T1000 (cell line): ENCODE measurements at places on chromosomes 12 and 14.
A peak's percentile ranks its signal among the peaks of the same experiment; 100 is the strongest.

DNA sequence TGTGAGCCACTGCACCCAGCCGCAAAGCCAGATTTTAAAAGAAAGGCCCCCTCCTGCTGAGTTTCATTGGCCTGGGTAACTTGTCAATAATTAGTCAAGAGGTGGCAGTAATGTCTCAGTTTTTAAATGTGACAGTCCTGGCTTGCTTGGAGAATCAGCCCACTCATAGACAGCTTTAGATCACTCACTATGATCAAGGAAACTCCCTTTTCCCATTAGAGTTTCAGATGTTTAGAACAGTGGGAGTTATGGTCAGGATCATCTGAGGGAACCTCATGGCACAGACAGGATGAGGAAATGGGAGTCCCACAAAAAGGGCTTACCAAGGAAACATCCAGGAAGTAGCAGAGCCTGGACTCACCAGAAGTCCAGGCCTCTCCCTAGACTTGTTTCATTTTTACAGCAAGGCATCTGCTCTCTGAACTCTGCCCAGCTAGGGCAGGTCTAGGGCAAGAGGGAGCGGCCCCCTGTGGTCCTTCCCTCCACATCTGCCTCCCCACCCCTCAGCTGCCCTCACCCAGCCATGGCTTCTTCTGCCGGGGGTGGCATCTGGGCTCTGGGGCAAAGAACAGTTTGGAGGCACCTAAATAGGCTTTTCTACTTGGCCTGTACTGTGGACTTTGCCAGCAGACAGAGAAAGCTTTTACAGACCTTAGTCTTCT lies 11.2 kb downstream of the BCL2L14 start:
- DNase-seq, result no peak

- no peak for DNase-seq
These were observed 891.6 kb downstream of the VRK1 start for GRCh38 chr14:97688631-97689336.

DNA sequence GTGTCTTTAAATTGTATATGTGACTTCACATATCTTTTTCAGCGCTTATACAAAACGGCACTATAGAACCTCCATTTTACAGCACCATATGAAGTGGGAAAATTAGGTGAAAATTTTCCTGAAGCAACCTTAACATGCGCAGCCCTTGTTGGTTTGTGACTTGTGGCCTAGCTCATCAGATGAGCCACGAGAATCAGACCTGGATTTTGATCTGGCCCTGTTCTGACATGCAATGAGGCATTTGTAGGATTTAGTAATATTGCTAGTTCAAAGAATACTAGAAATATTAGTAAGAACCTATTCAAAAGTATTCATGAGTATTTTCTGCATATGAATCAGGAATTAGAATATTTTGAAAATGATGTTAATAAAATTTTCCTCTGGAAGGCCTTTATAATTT lies 2.9 kb downstream of the CDKN1B start:
- DNase-seq, result no peak

DNA sequence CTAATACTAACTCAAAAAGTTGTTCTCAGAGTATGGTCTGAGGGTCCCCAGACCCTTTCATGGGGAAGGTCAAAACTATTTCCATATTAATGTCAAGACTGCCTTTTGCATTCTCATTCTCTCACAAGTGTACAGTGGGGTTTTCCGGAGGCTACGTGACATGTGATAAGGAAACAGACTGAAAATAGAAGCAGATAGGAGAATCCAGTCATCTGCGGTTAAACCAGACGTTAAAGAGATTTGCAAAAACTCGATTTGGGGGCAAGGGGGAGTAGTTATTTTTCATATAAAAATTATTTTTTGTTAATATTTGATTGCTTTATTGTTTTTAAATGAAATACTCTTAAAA lies 1.0 kb upstream of the NAP1L1 start:
- no peak for DNase-seq

DNA sequence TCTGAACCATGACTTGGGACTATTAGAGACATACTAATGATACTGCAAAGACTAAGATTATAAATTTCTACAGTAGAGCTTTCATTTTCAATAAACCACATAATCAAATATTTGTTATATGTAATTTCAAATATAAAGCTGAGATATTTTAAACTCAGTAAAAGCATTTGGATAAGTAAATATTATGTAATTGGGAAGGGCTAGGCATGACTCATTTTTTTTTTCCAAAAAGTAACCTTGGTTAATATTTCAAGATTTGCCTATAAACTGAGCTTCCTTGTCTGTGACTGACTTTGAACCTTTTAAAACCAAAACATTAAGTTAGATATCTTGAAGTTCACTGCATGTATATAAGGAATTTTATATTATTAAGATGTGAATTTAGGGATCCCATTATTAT lies 332.5 kb downstream of the CEP128 start:
- no peak for DNase-seq

DNA sequence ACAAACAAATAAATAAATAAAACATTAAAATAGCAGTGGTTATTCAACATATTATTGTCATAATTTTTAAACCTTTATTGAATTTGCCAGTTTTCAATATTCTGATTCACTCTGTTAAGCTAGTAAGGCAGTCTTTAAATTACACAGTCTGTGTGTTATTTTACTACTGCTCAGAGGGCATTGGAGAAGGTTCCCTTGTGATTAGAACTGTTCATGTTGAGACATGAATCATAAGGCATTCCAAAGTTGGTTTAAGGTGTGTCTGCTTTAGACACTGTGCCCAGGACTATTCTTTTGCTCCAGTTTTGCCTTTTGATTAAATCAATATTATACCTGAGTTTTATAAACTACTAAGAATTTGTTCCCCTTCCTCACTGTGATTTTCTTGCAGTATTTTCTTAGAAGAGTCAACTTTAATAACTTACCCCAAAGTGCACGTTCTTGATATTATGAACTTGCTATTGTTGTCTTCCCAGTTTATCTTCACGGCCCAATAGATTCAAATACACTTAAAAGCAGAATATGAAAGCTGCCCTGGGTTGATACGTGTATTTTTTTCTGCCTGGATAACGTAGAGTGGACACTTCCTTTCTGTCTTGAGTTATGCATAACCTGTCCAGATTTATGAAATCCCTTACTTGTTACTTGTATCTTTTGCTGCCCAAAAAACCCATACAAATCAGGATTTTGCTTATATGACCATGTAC lies 105.3 kb upstream of the BCAT1 start:
- DNase-seq, result no peak

DNA sequence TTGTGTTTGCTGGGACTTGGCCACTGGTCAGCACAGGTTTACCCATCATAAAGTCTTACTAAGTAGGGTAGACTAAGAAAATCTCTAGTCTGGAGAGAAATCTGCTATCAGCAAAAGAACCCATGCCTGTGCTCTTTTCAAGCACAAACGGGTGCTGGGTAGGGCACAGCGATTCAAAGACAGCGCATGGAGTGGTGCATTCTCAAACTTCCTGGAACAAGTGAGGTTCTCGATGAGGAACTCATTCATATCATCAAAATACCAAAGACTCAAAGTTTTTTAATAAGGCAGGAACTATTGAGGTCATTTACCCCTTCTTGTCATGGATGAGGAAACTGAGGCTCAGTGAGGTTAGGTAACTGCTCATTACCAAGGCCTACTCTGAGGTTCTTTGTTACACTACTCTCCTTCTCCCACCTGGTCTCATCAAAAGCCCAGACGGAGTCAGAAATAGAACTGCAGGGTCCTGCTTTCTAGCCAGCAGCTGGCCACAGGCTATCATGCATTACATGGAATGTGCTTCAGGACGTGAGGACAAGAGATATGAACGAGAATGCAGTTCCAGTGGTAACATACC lies 390.3 kb downstream of the ZFP36L1 start:
- no peak for DNase-seq

DNA sequence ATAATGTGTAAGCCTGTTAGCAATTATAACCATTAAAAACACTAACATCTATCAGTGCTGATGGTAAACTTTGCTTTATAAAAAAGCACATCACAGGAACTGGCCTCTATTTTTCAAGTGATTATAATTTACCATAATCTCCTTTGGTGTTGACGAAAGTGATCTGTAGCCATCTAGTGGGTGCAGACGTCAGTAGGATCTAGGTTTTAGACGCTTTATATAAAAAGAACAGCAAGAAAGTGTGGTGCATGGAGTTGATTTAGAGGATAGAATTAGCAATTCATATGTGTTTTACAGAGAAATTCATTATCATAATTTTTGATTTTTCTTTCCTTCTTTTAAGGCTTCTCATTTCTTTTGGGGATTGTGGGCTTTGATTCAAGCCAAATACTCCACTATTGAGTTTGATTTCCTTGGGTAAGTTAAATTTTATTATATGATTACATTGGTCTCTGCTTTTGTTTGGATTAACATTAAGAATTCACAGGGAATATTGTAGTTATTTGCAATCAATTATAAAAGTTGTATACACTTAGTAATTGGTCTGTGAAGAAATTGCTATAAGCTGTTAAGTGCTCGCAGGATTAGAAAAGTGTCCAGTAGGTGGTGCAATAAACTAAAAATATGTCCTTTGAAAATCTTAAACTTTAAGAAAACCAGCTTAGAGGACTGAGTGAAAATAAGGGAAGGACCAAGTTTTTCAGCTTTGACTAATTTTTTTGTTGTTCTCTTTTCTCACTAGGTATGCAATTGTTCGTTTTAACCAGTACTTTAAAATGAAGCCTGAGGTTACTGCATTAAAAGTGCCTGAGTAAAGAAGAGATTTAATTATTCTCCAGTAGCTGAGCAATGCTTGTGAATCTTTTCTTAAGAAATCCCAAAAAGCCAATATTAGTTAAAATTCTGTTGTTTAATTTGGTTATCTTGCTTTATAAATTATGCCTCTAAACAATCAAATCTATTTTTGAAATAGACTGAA lies 59.5 kb downstream of the ETNK1 start:
- no peak for DNase-seq

DNA sequence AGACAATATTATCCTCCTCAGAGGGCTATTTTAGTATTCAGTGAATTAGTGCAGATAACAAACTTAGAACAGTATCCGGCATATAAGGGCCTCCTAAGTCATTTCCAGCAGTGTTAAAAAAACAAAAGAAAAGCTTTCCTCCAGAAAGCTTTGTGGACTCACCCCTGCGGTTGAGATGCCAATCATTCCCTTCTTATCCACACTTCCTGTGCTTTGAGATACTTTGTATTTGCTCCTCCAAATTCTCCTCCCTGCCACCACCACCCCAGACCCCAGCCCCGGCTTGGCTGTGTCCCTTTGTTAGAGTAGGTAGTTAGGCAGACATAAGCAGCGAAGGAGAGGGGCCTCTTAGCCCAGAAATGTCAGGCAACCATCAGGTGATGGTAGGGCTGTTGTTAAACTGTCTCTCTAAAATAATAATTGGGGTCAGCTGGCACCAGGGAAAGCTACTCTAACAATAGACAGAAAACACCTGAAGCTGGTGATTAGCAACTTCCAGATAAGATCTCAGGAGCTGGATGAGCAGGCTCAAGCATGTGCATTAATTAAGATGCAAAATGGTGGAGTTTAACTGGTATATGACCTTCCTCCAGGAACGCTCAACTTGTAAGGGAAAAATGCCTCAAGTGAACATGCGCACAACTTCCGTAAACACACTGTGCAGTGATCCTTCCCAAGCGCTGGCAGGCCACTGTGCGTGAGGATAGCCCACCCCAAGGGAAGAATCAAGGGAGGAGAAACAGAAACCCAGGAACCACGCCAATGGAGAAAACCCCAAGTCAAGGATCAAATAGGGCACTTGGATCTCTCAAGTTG lies 152.1 kb upstream of the EEA1 start:
- DNase-seq, result no peak

DNA sequence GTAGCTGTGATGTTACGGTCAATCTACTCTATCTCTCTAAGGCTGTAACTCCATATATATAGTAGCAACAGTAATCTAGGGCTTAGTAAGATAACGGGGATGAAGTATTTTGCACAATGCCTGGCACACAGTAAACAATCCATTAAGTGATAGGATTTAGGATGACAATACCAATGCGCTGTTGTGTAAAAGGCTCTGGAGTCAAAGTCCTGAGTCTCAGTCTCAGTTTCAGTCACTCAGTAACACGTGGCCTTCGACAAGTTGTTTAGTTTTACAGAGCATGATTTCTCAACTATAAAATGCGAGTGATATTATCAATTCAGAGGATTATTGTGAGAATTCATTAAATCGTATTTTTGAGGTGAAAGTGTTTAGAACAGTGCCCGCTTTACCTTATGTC lies 162.4 kb downstream of the GARIN6 start:
- DNase-seq, result no peak

DNA sequence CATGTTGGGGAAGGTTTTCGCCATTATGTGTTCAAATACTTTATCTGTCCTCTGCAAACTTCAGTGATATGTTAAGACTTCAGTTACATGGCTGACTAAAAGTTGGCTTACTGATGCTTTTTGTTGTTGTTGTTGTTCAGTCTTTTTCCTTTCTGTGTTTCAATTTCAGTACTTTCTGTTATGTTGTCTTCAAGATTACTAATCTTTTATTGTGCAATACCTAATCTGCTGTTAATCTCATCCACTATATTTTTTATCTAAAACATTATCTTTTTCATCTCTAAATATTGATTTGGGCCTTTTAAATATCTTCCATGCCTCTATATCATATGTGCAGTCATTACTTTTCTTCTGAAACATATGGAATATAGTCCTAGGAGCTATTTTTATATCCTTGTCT lies 7.0 kb downstream of the CGRRF1 start:
- DNase-seq, result no peak

GRCh38 chr12:39426636-39427240 lies 16.2 kb downstream of the KIF21A start:
- no peak for DNase-seq

DNA sequence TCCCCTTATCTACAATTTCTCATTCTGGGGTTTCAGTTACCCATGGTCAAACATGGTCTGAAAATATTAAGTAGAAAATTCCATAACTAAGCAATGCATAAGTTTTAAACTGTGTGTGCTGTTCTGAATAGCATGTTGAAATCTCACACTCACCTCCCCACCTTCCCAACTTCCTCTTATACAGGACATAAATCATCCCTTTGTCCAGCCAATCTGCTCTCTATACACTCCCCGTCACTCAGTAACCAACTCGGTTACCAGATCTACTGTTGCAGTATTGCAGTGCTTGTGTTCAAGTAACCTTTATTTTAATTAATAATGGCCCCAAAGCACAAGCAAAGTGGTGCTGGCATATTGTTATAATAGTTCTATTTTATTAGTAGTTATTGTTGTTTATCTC lies 420.5 kb downstream of the GXYLT1 start:
- DNase-seq, result no peak

GRCh38 chr14:100910888-100911664 lies 7.6 kb upstream of the RTL1 start:
- no peak for DNase-seq

GRCh38 chr14:99612738-99613330 lies 8.8 kb upstream of the CCDC85C start:
- peak; percentile 13 for DNase-seq
